ENCODE measurements at places on chromosomes 7 and 10.

GRCh38 chr7:45067582-45067981 is 21.2 kb downstream of the NACAD start:
- DNase-seq: no peak

DNA sequence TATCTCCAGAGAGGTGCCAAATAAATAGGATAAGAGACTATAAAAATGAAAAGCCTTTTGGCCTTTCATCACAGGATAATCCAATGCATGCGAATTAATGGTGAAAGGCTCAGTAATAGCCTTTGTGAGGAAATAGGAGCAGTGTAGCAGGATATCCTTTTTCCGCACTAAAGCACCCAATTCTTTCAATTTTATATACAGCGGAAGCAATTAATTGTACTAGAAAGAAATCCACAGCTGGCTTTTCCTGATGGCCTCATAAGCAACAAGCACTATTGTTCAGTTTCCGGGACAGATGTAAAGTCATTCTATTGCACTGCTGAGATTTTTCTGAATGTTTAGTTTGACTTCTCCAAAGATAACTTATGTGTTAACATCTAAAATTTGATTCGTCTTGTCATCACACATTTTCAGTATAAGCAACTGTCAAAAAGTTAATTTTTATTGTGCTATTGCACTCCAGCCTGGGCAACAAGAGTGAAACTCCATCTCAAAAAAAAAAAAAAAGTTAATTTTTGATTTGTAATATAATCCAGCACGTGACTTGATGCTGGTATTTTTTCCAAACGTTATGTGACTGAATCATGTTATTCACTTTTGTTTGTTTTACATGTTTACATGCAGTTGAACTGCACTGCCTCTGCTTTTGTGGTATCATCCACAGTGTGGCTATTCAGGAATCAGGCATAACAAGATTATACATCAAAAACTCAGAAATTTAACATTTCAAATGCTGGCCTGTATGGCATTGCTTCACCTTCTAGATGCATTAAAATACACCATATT is 8.4 kb upstream of the BMPR1A start:
- no peak for DNase-seq

GRCh38 chr7:150586068-150586784 is 19.0 kb downstream of the GIMAP4 start:
- peak; percentile 59 for DNase-seq

- DNase-seq: no peak
Measured at GRCh38 chr7:104106108-104106905, 101.5 kb downstream of the ORC5 start.

DNA sequence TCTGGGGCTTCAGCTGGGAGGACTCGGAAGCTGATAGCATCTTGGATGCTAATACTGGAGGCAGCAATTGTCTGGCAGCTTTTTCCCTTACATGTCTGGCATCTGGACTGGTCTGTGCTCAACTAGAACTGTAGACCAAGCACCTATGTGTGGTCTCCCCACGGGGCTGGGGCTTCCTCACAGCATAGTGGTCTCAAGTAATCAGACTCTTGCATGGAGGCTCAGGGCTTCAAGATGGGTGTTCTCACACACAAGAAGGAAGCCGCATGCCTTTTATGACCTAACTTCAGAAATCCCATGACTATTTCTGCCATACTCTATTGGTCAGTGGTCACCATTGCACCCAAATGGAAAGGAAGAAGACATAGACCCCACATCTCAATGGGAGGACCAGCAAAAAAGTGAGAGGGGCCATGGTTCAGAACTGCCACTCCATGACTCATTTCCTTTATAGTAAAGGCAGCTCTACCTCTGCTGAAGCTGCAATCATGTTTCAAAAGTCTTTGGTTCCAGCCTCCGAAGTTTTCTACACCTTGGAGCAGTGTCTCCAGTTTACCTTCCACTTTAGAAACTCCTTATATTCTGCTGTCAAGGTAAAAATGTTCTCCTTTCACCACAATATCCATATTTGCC is 14.7 kb downstream of the AOC1 start:
- DNase-seq: no peak

DNA sequence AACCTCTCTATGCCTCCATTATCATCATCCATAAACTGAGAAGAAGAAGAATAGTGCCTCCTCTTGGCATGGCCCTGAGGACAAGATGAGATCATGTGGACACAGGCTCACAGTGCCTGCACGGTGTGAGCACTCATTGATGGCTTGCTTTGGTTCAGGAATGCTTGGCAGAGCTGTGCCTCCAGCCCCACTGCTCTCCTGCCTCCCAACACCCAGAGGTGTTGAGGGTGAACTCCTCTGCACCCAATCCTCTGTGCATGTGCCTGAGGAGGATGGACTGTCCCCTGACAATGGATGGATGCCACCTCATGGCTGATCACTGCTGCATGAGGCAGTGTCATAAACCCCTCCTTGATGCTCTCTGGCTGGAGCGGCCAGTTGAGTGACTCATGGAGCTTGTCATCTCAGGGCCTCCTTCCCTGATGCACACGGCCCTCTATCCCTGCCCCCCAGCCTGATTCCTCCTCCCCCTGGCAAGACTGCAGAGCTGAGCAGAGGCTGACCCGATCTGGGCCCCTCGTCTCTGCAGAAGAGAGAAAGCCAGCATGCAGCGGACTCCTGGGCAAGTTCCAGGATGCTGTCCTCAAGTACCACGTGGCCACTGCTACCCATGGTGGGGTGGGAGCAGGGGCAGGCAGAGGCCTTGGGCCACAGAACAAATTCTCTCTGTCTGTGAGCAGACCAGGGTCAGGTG is 136.3 kb downstream of the KCNMA1 start:
- DNase-seq: peak; percentile 77

DNA sequence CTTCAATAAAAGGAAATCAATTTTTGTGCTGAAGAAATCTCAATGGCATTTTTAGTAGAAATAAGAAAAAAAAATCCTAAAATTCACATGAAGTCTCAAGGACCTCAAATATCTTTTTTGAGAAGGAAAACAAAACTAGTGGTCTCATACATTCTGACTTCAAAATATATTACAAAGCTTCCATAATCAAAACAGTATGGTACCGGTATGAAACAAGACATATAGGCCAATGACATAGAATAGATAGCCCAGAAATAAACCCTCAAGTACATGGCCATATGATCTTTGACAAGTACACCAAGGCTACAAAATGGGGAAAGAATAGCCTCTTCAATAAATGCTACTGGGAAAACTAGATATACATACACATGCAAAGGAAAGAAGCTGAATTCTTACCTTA is 131.8 kb upstream of the GPR22 start:
- DNase-seq: no peak

- no peak for DNase-seq
Measured at GRCh38 chr7:110831419-110831818, 259.5 kb upstream of the LRRN3 start.

GRCh38 chr10:93420944-93421825 is 60.9 kb downstream of the MYOF start:
- DNase-seq: no peak

DNA sequence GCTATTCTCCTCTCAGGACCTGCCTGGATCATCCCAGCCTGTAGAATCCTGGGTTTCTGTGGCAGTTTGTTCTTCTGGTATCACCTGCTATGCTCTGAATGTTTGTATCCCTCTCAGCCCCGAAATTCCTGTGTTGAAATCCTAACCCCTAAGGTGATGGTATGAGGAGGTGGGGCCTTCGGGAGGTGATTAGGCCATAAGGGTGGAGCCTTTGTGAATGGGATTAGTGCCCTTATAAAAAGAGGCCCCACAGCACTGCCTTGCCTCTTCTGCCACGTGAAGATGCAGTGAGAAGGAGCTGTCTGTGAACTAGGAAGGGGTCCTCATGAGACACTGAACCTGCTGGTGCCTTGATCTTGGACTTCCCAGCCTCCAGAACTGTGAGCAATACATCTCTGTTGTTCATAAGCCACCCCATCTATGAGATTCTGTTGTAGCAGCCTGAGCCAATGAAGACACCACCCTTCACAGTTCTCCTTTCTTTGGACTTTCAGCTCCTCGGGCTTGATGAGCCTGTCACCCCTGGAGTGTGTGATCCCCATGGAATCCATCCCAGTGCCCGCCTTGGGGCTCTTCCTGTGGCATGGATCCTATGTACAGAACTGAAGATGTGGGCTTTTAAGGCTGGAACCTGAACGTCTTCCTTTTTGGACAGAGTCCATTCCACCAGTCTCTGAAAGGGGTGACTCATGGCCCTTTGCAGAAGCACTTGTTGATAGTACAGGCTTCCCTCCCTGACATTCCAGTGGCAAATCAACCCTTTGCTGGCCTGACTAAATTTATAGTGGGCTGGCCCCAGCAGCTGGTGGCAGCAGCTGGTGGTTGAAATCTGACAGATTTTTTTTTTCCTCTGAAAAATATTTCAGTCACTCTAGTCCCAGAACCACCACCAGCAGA is 138.0 kb downstream of the TACC2 start:
- no peak for DNase-seq

- no peak for DNase-seq
Measured at GRCh38 chr10:12360461-12360860, 11.1 kb downstream of the CAMK1D start.

GRCh38 chr10:82813856-82814255 is 938.9 kb downstream of the NRG3 start:
- no peak for DNase-seq
